Foreskin keratinocyte (primary cell): ENCODE measurements at places on chromosomes 3 and 15. TPM values are rescaled to one million over a fixed set of nuclear protein-coding genes. Genes with fewer than 3 reads are reported as not detected.

DNA sequence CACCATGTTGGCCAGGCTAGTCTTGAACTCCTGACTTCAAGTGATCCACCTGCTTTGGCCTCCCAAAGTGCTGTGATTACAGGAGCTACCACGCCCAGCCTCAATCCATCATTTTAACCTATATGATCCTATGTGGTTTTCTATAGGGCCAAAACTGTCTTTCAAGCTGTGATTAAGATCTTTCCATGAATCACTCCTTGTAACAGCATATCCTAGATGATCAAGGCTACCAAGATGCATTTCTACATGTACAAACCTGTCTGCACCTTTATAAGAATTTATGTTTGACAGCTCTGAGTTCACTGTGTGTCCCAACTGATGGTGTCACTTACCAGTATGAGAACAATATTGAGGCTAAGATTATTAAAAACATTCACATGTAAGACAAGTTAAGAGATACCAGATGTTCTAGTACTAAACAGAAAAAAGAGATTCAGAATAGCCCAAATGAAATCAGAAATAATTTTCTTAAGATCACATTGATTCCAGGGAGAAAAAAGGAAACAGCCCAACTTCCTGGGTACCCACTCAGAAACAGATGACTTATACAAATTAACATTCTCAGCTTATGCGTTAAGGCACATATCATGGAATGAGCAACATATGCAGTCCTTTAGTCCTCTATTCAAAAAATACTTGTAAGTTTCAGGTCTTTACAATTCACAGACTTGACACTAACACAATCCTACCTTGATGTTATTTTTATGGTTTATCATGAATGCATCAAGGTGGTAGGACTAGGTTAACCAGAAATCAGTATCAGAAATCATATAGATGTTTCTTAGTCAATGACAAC, 24.8 kb upstream of the PPIB start:
- DNase-seq = peak; percentile 92

GRCh38 chr3:56921573-56922453, 120.1 kb upstream of the ARHGEF3 start:
- DNase-seq = no peak

Gene CCNB2
- 62.5 and 73.1 TPM in 2 replicates for total RNA-seq

- DNase-seq = peak; percentile 73
Measured at GRCh38 chr3:64150623-64151207, 74.6 kb downstream of the PRICKLE2 start.

Gene SPTBN5
- 0.63 and 1.4 TPM in 2 replicates for total RNA-seq

DNA sequence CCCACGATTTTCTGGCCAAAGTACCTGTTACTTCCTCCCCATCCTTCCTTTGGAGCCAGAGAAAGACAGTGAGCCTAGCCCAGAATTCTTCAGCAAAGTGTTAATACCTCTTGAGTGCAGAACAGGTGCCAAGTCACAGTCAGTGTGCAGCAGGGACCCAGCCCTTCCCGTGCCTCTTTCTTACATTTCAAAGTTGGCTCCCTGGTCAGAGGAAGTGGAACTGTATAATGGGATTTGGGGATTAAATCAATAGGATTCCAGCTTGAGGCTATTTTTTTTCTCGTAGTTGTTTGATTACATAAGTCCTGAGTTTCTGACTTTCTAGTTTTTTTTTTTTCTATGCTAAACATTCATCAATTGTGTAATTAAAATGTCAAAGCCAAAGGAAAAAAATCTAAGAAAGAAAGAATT, 52.6 kb upstream of the ABHD10 start:
- DNase-seq = no peak

Gene BCL2A1
- total RNA-seq = not detected in 2 replicates

GRCh38 chr3:365268-365667, 168.7 kb downstream of the CHL1 start:
- no peak for DNase-seq

Gene SPTSSB
- 0.03 TPM in 1 of 2 replicates, not detected in the other for total RNA-seq

DNA sequence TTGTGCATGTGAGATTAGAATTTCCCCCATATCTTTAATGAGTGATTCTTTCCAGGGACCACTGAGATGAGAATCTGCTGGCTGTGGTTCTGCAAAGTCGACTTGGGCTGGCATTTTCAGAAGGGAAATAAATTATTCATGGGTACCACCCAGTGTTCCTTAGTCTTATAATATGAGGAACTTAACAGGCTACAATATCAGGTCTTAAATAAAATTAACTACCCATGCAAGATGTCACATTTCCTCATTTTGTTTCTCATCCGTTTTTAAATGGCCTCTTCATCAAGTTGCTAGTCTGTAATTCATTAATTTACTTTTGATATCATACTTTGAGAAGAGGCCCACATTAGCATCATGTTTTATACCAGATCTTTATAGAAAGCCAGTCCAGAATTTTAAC, 58.3 kb upstream of the SKOR1 start:
- DNase-seq = no peak

Gene DAZL
- total RNA-seq = not detected in 2 replicates

Gene RAB11A
- total RNA-seq = 226 and 228 TPM in 2 replicates

- no peak for DNase-seq
Measured at GRCh38 chr15:34952481-34952880, 17.1 kb downstream of the AQR start.

Gene NRROS
- total RNA-seq = 0.03 and 0.11 TPM in 2 replicates

Gene CLDN16
- 0.04 TPM in 1 of 2 replicates, not detected in the other for total RNA-seq

Gene PSMA4
- total RNA-seq = 230 and 242 TPM in 2 replicates

GRCh38 chr15:47332481-47332880, 384.8 kb upstream of the SEMA6D start:
- DNase-seq = no peak

DNA sequence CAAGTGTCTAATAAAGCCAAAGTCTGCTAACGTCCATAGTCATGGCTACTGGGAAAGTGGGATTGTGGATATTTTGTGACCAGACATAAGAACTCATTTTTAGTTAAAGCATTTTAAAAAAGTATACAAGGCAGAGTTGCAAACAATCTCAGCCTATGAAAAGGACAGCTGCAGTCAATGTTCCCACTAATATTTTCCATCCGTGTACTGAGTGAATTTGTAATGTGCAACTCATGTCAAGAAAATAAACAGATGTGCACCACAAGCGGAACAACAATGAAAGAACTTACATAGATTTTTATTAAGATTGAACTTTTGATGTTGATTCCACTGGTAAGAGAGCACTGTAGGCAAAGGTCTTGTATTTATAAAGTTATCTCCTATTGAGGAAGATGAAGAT, 231.3 kb upstream of the SEMA6D start:
- DNase-seq = no peak

Gene SI
- total RNA-seq = not detected in 2 replicates

Gene FLNB
- total RNA-seq = 399 and 593 TPM in 2 replicates

- DNase-seq = no peak
Measured at GRCh38 chr3:36562945-36563344, 182.6 kb downstream of the STAC start.

DNA sequence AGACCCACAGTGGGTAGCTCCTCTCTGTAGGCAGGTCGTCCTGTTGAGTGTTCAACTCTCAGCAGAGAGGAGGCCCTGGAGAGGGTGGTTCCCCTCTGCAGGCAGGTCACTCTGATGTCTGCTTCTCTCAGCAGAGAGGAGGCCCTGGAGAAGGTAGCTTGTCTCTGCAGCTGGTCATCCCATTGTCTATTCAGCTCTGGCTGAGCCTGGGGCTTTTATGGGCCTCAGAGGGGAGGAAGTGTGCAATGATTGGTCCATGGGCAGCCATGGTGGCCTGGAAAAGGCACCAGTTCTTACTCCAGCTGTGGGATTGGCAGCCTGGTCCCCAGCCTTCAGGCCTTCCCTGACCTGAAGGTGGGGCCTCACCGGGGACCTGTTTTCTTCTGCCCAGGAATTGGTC, 52.9 kb downstream of the PPCDC start:
- no peak for DNase-seq

DNA sequence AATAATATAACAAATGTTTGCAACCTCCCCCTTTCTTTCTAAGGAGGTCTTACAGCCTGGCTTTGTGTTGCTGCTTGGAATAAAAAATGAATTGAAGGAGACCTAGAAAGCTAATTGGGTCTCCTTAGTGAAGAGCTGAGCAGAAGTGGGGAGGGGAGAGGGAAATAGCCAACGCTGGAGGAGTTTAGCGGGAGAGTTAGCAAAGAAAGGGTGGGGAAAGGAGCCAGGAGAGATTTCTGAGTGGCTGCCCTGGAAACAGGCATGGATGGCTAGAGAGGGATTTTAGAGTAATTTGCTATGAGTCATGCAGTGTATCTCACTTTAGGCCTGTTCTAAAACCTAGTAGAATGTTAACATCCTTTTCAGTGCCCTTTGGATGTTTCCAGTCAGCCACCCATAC, 45.2 kb upstream of the PFN2 start:
- DNase-seq = no peak

- peak; percentile 57 for DNase-seq
Measured at GRCh38 chr3:194323785-194324735, 27.1 kb downstream of the CPN2 start.

Gene CGNL1
- total RNA-seq = 0.35 and 0.54 TPM in 2 replicates

DNA sequence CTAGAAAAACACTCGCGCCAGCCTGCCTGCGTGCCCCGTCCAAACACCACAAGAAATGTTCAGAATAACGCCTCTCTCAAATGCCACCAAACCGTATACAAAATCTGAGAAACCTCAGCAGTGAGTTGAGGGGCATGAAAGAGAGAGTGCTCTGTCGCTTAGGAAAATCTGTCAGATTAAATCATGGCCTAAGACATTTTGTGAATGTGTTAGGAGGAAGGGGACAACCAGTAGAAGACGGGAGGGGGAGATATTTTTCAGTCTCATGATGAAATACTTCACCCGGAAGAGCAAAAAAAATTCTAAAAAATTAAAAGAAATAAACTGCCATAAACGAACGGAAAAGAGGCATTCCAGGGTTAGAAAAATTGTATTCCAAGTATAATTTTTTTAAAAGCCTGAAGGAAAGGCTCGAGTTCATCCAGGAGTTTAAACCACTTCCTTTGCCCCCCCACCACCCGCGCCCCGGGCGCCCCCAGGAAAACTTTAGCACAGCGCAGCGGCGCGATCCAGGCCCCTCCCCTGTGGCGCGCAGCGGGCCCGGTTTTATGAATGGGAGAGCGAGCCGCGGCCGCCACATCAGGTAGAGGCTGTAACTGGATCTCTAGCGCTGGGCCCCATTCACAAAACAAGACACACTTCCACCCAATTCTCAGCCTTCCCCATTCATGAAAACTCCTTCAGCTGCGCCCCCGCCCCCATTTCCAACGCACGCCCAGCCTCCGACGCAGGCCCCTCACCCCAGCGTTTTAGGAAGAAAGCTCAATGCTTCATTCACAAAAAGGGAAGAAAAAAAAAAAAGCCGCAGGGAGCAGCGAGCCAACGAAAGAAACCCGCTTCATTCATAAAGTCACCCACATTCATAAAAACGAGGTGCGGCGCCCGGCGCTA, 1.4 kb downstream of the ETV5 start:
- DNase-seq = peak; percentile 27

Gene COL8A1
- total RNA-seq = 33.9 and 211 TPM in 2 replicates

Gene PRTG
- not detected in 2 replicates for total RNA-seq

Gene C3orf49
- total RNA-seq = not detected in 2 replicates

DNA sequence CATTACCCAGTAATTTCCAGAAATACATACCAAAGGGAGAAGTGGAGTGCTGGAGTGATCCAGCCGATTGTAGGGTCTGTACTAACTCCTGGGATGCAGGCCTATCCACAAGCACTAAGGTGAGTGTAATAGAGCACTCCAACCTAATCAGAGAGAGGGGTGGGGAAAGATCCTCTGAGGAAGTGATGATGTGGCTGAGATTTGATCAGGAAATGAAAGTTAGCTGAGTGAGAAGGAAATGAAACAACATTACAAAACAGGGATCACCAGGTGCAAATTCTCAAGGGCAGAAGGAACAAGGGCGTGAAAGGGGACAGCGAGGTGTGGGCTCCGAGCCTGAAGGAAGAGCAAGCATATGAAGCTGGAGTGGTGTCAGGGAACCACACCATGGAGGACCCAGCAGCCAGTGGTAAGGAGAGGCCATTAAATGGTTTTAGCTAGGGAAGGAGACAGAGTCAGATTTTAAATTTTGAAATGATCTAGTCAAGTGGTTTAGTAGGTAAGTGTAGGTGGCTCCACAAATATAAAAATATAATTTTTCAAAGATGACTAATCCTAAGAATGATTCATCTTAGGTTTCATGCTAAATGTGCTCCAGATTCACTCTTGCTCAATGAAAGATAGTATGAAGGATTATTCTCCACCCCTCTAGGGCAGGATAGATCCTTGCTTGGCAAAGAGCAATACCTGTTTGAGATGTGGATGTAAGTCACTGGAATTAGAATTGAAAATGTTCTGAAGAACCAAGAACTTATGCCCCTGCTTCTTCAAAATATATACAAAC, 348.7 kb downstream of the TBL1XR1 start:
- DNase-seq = peak; percentile 80

GRCh38 chr3:110149763-110150162, 812.4 kb upstream of the DPPA4 start:
- no peak for DNase-seq

Gene P2RY14
- total RNA-seq = not detected in 2 replicates

Gene SPATA12
- total RNA-seq = 0.03 TPM in 1 of 2 replicates, not detected in the other

- no peak for DNase-seq
Measured at GRCh38 chr15:90962021-90962420, 7.3 kb downstream of the RCCD1 start.

DNA sequence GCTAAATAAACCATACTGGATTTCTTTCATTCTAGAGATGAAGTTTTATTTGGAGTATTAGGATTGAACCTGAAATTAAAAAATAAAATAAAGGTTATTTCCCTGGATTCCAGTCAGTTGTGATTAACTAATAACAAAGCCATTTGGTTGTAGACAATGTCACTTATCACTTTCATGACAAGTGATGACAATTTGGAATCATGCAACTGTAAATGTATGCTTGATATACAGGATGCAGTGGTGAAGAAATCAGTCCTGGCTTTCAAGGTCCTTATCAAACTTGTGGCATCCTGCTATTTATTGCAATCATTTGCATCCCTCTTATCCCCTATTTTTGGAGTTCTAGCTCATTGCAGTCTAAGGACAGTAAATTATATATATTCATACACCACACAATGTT, 425.2 kb downstream of the CHL1 start:
- no peak for DNase-seq

Gene TMEM39A
- total RNA-seq = 26.2 and 28.8 TPM in 2 replicates

Gene GUCA1C
- total RNA-seq = 0.28 TPM in 1 of 2 replicates, not detected in the other

- DNase-seq = no peak
Measured at GRCh38 chr3:161430307-161430706, 59.0 kb upstream of the SPTSSB start.

DNA sequence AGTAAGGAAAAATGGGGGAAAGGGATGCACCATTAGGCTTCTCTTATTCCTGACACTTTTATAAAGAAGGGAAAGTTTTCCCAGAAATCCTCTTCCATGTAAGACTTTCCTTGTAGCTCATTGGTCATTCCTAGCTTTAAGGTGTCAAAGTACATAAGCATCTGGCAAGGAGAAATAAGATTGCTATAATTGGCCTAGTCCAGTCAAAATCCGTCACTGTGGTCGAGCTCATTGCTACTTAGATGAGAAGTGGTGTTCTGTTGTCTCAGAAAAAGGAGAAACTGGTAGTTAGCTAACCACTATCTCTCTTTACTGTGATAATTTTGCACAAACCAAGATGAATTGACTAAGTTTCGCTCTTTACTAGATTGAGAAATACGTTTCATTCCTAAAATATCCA, 370.1 kb downstream of the CNTN4 start:
- no peak for DNase-seq
